IMR-90 (cell line): ENCODE measurements at places on chromosomes 5 and 9. TPM values are rescaled to one million over a fixed set of nuclear protein-coding genes. Genes with fewer than 3 reads are reported as not detected.
A peak's percentile ranks its signal among the peaks of the same experiment; 100 is the strongest.

DNA sequence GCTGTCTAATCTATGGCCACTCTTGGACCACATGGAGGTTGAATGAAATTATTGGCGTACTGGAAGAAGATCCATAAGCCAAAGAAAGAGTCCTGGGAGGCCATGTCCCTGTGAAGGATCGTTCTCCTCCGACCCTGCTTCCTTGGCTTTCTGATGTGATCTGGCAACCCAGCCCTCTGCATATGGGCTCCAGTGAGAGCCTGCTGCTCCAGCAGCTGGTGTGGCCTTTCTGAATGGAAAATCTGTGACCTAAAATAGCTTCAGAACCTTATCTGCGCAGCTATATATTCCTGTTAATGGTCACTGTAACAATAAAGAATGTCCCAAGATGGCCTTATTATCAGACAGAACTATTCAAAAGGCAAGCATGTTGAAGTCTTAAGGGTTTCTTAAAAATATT is 40.2 kb upstream of the PHF2 start:
- DNase-seq: no peak

FBN2 gene
- polyA plus RNA-seq: 22.6 and 26.7 TPM in 2 replicates

DNA sequence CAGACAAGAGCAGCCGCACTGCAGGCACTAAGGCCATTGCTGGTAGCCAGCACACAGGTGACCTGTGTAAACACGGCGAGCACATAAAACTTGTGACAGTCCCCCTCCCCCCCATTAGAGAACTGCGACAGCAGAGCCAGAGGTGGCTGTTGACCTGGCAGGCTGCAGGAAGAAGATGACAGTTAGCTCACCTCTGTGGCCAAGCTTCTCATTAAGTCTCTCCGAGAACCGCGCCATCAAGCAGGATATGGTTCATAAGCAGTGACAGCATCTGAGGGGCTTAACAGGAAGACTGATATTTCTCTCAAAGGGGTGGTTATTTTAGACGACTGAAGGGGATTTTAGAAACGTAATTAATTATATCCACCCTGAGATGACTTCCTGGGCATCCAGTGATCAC is 5.2 kb downstream of the SURF4 start:
- no peak for DNase-seq

- DNase-seq: no peak
These were observed 63.3 kb downstream of the CWC27 start for GRCh38 chr5:64831996-64832395.

ORM1 gene
- polyA plus RNA-seq: 0.30 TPM in 1 of 2 replicates, not detected in the other

GRCh38 chr5:71457106-71457505 is 1.7 kb downstream of the BDP1 start:
- no peak for DNase-seq

CCDC152 gene
- 0.57 and 0.87 TPM in 2 replicates for polyA plus RNA-seq

DNA sequence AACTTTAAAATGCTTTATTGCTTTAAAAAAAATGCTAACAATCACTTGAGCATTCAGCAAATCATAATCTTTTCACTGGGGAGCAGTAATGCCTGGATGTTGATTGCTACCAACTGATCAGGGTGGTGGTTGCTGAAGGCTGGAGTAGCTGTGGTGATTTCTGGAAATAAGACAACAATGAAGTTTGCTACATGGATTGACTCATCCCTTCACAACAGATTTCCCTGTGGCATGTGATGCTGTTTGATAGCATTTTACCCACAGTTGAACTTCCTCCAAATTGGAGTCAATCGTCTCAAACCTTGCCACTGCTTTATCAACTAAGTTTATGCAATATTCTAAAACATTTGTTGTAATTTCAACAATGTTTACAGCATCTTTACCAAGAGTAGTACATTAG is 83.3 kb downstream of the MLLT3 start:
- peak; percentile 13 for DNase-seq
